ENCODE measurements at places on chromosomes 4 and X.

- no peak for DNase-seq
Measured at GRCh38 chr4:179465131-179465797, 2023.0 kb upstream of the AGA start.

GRCh38 chr4:8592366-8593263 lies at the start of gene CPZ:
Gene CPZ, plus strand, starts transcription at chr4:8592765. Its CDS starts 69 bp downstream, at chr4:8592834.
- DNase-seq, result no peak

DNA sequence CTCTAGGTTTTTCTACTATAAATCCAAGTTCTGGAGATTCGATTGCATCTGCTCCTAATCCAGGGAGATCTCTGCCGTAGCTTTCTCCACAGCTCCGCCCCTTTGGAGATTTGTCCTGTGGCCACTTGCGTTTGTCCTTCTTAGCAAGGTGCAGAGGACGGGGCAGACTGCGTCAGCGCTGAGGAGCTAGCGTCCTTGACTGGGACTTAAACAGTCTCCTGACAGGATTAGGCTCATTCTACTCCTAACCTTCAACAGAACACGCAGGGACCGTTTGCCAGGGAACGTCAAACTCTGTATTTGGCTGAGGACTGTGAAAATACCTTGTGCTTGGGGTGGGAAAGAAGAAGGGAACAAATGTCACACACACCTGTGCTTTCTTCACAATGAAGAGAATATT lies 38.6 kb downstream of the SORBS2 start:
- DNase-seq, result no peak

DNA sequence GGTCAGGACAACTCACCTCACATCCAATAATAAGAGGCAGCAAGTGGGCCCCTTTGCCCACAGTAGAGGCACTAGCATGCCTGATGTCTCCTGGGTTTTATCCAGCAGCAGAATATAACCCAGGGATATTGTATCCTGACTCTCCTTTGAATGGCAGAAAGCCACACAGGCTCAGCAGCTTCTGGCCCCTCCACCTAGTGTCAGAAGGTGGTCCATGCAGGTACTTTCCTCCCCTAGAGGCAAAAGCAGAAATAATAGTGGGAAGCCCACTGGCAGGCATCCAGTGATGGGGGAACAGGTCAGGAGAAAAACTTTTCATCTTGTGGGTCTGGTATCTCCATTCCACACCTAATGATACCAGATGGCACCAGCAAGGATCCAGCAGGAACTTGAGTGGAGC lies 75.5 kb upstream of the IRS4 start:
- no peak for DNase-seq

GRCh38 chrX:48789366-48790220 lies 3.2 kb downstream of the GATA1 start:
- DNase-seq, result no peak

DNA sequence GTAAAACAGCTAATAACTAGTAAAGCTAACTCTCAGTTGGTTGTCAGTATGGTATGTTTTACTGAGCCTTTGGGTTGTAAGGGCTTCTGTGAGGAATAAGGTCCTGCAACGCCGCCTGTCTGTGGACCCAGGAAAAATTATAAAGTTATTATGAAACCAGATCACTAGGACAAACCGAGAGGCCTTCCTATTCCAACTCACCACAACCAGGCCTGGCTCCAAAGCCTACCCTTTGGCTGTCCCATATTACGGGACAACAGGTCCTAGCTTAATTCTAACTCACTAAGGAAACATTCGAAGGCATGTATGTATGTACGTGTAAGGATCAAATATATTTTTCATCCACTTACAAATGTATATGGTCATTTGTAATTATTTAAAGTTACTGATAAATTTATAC lies 1.4 kb downstream of the ANKRD17 start:
- DNase-seq, result no peak

DNA sequence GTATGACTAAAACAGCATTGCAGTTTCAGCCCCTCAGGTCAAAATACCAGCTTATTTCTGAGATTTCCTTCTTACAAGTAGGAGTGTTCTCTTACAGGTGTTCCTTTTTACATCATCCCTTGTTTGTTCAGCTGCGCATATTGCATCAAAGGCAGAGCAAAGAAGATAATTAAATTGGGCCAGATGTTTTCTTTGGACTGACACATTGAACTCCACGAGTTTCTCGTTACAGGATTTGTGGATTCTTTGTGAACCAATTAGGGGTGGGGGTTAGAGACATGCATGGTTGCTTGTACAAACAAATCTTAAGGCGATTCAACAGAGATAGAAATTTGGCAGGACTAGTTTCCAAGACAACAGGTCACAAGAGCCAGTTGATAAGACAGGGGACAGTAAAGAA lies 95.7 kb downstream of the SPANXN4 start:
- no peak for DNase-seq

DNA sequence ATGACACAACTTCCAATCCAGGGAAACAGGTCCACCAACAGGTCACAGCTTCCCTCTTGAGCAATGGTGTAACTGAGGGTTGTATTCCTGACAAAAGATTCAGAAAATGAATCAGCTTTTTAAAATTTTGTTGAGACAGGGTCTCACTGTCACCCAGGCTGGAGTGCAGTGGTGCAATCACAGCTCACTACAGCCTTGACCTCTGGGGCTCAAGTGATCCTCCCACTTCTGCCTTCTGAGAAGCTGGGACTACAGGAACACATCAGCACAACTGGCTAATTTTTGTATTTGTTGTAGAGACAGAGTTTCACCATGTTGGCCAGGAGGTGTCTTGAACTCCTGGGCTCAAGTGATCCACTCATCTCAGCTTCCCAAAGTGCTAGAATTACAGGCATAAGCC lies 43.7 kb downstream of the SAT1 start:
- DNase-seq, result no peak

GRCh38 chr4:184628103-184628502 lies 21.1 kb downstream of the CASP3 start:
- DNase-seq, result no peak

DNA sequence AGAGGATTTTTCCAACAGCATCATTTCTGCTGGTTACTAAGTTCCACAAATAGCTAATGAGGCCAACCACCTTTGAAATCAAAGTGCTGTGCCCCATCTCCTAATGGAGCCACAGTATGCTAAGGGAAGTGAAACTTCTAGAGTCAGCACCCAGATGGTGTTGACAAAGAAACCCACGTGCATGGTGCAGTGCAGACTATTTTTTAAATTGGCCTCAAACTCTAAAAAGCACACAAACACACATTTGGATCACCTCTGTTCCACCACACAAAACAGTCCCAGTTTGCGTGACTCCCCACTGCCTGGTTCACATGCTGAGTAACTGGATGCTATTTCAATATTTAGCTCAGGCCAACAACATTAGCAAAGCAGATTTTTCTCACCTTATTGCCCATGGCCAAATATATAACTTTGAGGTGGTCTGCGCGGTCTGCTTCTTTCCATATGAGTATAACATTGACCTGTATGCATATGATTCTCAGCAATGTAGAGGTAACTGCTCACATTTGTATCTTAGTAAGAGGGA lies 69.9 kb downstream of the AMELX start:
- DNase-seq, result no peak

DNA sequence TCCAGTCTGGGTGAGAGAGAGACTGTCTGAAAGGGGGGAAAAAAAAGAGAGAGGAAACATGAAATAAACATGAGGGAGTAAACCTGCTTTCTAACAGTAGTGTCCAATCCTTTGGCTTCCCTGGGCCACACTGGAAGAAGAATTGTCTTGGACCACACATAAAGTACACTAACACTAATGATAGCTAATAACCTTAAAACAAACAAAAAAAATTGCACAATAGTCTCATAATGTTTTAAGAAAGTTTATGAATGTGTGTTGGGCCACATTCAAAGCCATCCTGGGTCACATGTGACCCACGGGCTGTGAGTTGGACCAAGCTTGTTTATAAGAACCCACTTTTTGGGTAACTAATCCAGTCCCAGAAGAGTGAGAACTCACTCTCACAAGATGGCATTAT lies 30.3 kb downstream of the PDS5A start:
- no peak for DNase-seq

DNA sequence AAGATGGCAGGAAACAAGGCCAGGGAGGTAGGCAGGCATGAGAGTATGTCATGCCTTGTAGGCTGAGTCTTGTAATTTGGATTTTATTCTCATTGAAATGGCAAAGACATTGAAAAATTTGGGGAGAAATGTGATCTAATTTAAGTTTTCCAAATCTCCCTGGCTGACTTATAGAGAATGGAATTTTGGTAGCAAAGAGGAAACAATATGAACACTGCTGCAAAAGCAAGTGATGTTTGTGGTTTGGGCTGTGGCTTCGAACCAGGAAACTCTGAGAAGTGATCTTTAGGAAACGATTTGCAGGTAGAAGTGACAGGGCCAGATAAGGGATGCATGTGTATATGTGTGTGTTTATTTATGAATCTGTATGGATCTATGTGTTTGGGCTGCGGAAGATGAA lies 35.6 kb downstream of the ARSJ start:
- no peak for DNase-seq

GRCh38 chrX:1587161-1587560 lies 4.2 kb upstream of the AKAP17A start:
- DNase-seq, result no peak

DNA sequence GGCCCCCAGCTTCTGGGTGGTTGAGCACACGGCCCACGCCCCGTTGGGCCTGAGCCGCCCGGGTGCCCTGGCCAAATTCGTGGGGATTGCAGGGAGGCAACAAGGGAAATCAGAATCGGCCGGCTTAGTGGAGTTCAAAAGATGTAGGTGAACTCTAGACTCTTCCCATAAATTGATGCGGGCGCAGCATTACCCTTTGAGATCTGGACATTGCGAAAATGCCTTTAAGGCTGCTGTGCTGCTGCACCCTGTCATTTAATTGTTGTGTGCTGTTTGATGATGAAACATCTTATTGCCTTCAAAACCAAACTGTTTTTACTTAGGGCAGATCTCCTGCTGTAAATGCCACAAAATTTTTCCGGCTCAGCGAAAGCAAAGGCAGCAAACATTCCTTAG lies 409 bp upstream of the MPP1 start:
- DNase-seq, result no peak

DNA sequence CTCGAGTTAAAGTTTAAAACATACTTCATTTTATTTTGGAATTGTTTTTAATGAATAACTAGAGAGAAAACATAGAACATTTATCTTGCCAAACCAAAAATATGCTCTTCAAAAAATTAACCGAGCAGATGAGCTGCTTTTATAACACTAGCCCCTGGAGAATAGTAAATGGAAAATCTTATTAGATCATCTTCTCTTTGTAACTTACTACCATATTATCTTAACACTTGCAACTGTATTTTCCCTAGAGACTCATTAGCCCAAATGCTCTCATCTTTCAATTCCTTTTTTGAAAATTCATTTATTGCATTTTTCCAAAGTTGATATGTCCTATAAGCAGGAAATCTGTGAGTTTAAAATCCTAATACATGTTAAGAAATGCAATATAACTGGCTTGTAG lies 143.3 kb downstream of the CAMK2D start:
- DNase-seq, result no peak

- DNase-seq, result no peak
Measured at GRCh38 chr4:89197920-89198319, 86.6 kb downstream of the TIGD2 start.

GRCh38 chrX:30814978-30815377 lies 74.1 kb downstream of the TAB3 start:
- no peak for DNase-seq

GRCh38 chr4:54224996-54225597 lies 4.0 kb upstream of the PDGFRA start:
- no peak for DNase-seq

GRCh38 chr4:152485726-152486276 lies 50.1 kb downstream of the FBXW7 start:
- DNase-seq, result no peak

DNA sequence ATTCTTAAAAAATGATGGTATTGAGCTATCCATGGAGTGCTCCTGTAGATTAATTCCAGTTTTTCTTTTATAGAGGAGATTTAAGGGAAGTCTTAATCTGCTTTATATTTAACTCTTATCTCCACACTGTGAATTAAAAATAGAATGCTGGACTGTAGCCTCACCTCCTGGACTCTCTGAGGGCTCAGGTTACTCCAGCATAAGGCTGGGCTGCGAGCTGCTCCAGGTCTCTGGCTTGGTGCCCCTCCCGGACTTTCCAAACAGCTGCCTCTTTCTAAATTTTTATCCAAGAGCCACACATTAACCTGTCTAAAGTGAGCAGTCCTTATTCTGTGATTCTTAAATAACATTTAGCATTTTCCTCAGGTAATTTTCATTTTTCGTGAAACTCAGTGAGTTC lies 218.7 kb upstream of the JADE1 start:
- DNase-seq, result no peak

- DNase-seq, result no peak
Measured at GRCh38 chr4:1984406-1985191, 24.2 kb downstream of the NELFA start.

DNA sequence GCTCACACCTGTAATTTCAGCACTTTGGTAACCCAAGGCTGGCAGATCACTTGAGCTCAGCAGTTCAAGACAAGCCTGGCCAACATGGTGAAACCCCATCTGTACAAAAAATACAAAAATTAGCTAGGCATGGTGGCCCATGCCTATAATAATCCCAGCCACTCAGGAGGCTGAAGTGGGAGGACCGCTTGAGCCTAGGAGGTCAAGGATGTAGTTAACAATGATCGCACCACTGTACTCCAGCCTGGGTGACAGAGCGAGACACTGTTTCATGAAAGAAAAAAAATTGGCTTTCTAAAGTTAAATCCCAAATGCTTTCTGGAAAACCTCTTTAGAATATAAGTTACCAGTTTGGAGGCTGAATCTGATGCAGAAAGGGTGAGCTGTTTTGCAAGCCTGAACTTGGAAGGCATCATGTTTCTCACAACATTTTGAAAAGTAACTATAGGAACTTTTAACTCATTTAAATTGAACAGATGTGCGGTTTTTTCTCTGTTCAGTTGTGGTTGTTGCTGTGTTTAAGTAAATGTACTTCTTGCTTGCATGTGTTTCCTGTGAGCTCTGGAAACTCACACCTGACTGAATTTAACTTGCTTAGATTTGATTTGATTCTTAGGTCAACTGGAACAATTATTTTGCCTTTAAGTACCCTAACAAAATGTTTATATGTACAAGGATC lies 39.8 kb upstream of the TMEM131L start:
- DNase-seq, result no peak

GRCh38 chr4:103018391-103019307 lies 856 bp downstream of the SLC9B1 start:
- no peak for DNase-seq

- DNase-seq, result no peak
Measured at GRCh38 chr4:88054229-88054628, 46.8 kb downstream of the PKD2 start.

DNA sequence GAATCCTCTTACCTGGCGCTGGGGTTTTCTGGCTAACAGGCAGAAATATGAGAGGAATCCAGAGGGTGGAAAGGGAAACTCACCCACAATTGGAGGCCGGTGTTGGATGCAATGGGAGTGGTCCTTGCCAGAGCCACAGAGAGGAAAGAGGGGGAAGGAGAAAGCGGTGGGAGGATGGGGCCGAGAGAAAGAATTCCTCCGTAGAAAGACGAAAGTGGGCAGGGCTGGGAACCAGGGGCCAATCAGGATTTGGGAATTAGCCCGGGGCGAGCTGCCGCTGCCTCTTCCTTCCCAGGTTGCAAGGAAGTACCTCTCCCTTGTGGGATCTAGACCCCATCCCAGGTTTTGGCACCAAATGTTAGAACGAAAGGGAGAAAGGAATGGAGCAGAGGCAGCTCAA lies 83.1 kb upstream of the SPIN4 start:
- DNase-seq, result no peak

- no peak for DNase-seq
Measured at GRCh38 chr4:40065010-40065409, 8.4 kb downstream of the N4BP2 start.
